ENCODE measurements at places on chromosomes 16 and 17.
A peak's percentile ranks its signal among the peaks of the same experiment; 100 is the strongest.

DNA sequence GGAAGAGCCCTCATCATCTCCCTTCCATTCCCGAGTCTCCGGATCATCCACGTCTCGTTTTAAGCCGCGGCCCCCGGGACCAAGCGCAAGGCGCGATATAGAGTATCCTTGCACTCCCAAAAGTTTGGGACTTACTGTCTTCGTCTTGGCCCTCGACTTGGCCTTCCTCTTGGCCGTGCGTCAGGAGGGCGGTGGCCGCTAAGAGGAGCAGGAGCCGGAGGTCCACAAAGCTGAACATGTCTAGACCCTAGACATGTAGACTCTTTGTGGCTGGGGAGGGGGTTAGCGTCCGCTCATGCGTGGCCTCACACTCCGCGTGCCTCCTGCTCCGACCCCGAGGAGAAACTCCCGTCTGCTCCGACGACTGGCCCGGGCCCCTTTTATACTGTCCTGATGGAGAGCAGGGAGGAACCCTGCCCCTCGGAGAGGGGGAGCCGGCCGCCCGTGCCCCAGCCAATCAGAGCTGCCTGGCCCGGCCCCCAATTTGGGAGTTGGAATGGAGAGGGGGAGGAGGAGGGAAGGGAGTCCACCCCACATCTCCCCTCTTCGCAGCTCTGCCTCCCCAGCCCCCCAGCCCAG lies at the start of gene COL1A1:
TSS of gene COL1A1 (minus strand) at position 356 of the 579 bp plus-strand sequence. CDS start at position 238, 118 bp downstream.
- DNase-seq: peak; percentile 98

- DNase-seq: no peak
Measured at GRCh38 chr16:66554495-66554894, 2.1 kb downstream of the CKLF start.

DNA sequence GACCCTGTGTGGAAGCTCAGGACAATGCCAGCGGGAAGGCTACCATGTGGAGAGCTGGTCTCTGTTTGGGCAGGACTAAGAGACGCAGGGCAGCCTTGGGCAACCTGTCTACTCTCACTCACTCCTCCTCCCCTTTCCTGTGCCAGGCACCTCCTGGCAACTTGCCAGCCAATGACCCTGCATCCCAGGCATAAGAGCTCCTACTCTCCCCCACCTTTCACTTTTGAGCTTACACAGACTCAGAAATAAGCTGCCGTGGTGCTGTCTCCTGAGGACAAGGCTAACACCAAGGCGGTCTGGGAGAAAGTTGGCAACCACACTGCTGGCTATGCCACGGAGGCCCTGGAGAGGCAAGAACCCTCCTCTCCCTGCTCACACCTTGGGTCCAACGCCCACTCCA lies 2.6 kb downstream of the HBM start:
- DNase-seq: no peak

GRCh38 chr17:78305801-78306200 lies 54.1 kb downstream of the SOCS3 start:
- DNase-seq: no peak

DNA sequence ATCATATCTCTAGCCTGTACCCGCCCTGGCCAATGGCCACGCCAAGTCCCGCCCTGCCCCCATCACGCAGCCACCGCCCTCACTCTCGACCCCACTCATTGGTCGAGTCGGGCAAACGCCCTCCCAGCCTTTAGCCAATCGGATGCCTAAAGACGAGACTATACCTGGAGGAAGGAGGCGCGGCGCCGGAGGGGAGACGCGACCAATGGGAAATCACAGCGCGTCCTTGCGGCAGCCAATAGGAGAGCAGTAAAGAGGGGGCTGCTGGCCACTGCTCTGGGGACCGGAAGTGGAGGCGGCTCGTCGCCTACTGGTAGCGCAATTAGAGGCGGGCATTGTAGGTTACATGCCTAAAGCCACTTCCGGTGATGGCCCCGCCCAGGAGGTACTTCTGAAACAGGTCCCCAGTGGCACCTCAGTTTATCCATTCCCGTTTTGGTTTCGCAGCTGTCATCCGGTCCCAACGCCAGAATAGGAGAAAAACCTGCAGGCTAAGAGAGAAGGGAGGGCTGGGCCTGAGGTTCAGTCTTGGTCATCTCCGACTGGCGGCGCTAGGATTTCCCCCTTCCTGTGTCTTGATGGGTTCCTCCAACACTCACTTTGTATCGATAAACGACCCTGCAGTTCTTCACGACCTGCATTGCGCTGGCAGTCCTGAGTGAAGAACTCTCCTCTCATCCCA lies 3.6 kb upstream of the MTMR4 start:
- peak; percentile 100 for DNase-seq

GRCh38 chr17:28033972-28034714 lies 8.3 kb upstream of the NLK start:
- DNase-seq: peak; percentile 71

DNA sequence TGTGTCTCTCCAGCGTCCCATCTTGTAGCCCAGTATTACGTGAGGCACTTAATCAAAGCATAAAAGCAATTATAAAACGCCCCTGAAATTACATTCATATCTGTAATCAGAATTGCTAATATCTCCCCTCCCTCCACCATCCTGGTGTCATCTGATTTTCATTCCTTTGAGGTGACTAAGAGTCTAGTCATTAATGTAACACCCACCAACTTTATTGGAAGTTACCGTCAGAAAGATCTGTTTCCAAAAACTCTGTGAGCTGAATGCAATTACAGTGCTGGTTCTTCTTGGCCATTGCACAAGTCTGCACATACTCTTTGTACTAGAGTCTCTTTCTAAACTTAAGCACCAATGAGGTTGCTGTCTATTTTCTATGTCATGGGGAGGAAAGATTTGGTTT lies 12.5 kb upstream of the MAF start:
- peak; percentile 24 for DNase-seq

DNA sequence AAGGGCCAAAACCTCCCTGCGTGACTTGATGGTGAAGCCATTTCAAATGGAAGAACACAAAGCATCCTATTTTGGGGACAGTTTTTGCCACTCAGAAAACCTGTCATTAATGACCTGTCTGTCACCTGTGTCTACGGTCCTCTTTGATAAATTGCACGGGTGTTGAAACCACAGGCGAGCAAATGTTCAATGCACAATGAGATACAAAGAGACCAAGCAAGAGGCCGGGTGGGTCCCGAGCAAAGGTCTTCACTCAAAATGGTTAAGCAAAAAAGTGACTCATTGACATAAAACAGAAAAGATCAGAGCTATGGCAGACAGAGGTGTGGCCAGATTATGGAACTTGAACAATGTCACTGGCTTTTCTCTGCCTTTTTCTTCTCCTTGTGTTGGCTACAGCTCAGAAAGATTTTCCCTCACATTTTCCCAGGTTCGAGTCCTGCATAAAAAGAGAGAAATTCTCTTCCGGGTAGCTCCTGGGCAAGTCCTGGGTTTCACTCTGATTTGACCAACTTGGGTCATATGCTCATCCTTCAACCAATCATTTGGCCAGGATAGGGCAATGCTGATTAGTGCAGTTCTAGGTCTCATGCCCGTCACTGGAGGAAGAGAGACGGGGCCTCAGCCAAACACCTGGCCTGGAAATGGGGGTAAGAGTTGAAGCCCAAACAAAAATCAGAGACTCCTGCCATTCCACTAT lies 92.2 kb downstream of the CMC2 start:
- no peak for DNase-seq

DNA sequence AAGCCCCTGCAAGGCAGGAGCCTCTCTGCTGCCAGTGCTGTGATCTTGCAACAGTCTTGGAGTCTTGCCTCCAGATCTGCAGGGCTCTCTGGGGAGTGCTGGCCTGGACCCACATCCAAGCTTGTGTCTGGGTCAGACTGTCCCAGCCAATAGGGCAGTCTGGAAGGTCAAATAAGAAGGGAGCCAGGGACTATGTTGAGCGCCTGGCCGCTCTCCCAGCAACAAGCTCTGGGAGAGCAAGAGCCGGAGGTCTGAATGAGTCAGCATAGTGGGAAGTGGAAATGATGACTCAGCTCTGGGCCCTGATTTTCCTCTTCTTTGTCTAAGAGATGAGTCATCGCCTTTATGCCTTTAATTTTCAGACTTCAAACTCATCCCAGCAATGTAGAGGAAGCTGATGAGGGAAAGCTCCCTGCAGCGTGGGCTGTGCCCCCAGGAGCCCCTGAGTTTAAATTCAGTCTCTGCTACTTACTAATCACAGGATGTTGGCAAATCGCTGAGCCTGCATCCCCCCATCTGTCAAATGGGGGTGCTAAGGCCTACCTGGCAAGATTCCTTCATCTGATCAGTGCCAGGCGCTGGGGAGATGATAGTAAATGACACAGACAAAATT lies 43.6 kb upstream of the HAPSTR1 start:
- DNase-seq: peak; percentile 99

GRCh38 chr17:67682196-67682595 lies 35.5 kb upstream of the NOL11 start:
- no peak for DNase-seq

DNA sequence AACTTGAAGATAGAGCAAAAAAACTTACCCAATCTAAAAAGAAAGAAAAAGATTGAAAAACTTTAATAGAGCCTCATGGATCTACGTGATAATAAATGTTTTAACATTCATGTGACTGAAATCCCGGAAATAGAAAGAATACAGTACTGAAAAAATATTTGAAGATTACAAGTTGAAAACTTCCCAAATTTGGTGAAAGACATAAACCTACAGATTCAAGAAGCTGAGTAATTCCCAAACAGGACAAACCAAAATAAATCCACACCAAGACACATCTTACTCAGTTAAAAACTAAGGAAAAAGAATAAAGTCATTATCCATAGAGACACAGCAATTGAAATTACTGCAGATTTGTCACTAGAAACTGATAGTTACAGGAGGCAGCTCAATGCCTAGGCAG lies 121.8 kb upstream of the NUDT7 start:
- no peak for DNase-seq

DNA sequence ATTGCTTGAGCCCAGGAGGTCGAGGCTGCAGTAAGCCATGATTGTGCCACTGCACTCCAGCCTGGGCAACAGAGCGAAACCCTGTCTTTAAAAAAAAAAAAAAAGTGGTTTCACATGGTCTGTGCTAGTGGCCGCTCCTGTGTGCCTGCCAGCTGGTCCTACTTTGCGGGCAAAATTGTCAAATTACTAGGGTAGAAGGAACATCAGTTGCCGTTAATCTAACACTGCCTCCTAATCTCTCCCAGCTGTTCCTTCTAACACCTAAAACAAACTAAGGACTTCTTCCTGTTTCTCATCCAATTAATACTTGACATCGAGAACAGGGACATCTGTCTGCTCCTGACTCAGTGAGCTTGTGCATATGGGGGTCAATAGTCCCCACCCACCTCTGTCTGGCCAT lies 23.9 kb downstream of the TMEM11 start:
- no peak for DNase-seq

GRCh38 chr16:35365675-35366074 lies 1906.3 kb downstream of the TP53TG3F start:
- no peak for DNase-seq

DNA sequence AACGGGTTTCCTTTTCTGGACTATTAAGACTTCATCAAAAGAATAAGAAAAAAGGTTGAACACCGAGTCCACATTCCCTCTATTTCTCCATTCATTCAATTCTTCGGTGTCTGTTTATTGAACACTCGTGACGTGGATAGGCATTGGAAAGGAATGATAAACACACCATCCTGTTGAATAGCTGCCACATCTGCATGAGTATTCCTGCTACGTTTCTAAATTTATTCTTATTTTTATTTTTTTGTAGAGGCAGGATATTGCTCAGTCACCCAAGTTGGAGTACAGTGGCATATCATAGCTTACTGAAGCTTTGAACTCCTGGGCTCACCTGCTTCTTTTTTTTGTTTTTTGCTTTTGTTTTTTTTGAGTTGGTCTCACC lies 80.8 kb upstream of the CIBAR2 start:
- no peak for DNase-seq

- DNase-seq: no peak
Measured at GRCh38 chr17:34482730-34483129, 96.7 kb upstream of the TMEM132E start.

GRCh38 chr16:80355335-80355734 lies 185.5 kb upstream of the DYNLRB2 start:
- no peak for DNase-seq

DNA sequence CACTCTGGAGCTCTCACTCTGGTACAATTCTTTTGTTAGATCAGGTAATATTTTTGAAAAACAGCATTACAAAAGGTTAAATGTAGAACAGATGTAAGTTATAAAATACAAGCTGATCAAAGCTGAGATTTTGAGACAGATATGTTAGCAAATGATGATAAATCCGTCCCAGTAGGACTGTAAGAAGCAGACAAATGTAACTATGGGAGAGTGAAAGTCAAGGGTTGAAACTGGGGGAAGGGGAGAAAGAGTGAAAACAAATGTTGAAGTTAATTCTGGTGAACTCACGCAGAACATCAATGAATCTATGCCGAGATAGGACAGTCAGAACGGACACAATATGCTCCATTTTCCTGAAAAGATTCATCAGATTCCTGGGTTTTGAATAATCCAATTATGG lies 298.9 kb upstream of the IRX5 start:
- no peak for DNase-seq

DNA sequence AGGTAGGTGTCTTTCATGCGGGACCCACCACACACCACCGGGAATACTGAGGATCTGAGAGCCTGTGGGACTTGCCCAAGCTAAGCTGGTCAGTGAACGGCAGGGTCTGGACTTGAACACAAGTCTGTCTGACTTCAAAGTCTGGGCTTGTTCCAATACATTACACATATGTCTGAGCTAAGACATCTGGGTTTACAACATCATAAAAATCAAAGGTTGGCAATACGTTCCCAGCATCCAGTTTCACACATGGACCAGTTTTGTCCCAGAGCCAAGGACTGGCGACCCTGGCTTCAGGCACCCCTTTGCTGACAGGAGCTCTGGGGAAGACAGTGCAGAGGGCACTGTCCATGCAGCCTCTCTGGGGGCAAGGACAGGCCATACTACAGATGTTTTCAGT lies 27.9 kb upstream of the AXIN2 start:
- no peak for DNase-seq

GRCh38 chr17:16928406-16929034 lies 43.4 kb downstream of the TNFRSF13B start:
- no peak for DNase-seq

GRCh38 chr16:50304467-50305440 lies 38.4 kb downstream of the ADCY7 start:
- no peak for DNase-seq

- DNase-seq: peak; percentile 67
Measured at GRCh38 chr16:67546761-67547422, 15.4 kb upstream of the CTCF start.

DNA sequence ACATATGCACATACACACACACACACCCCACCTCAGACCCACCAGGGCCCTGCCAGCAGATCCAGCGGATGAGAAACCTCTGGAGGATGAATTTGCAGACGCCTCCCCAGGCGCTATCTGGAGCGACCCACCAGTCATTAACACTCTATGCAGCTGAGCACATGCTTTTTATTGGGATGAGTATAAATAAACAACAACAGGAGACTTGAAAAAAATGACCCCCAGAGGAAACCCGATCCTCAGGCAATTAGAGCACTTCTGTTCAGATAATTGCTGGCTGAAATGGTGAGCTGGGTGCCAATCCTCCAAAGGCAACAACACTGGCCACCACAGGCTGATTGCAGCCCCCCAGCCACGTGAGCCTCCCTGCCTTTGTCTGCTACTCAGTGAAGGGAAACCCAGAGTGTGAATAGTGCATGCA lies 32.9 kb downstream of the DYNLRB2 start:
- no peak for DNase-seq

- DNase-seq: no peak
Measured at GRCh38 chr16:85755929-85756768, 5.3 kb upstream of the C16orf74 start.

GRCh38 chr17:31374503-31374902 lies 17.0 kb upstream of the RAB11FIP4 start:
- no peak for DNase-seq

GRCh38 chr16:17369421-17370222 lies 101.1 kb downstream of the XYLT1 start:
- no peak for DNase-seq

All from fibroblast of skin of scalp (primary cell).